Stomach (tissue), 19 donors: ENCODE measurements at places on chromosomes 3 and 15.

DNA sequence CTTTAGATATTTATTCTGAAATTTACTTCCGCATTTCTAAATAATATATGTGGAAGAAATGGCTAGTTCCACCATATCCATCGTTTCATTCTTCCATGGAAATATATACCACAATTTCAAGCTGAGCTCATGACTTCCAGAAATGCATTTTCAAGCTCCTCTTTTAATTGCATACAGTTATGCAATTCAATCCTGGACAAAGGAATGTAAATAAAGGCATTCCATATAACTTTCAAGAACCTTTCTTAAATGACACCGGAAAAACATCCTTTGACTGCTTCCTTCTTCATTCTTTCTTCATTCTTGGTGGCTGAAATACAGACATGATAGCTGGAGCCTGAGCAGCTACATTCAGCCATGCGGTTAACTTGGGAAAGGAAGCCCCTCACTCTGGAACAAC is 185.2 kb upstream of the GADL1 start:
- no peak for DNase-seq

DNA sequence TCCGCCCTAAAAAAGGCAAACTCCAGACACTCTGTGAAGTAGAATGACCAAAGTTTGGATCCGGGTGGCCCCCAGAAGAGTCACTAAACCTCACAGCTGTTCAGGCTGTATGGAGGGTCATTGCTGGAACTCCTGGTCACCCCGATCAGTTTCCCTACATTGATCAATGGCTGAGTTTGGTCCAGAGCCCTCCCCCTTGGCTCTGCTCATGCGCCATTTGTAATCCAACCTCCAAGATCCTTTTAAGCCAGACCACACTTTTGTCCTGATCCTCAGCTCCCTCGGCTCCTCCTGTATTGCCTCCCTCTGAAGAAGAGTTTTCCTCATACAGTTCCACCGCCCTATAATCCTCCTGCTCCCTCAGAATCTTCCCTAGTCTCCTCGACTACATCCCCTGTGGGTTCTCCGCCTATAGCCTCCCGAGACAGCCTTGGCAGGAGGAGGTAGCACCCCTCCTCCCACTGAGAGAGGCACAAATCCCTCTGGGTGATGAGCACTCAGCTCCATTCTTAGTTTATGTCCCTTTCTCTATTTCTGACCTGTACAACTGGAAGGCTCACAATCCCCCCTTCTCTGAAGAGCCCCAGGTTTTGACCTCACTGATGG is 42.2 kb downstream of the ZBTB11 start:
- DNase-seq, result no peak

- no peak for DNase-seq
These were observed 89.7 kb downstream of the EEFSEC start for GRCh38 chr3:128242818-128243601.

DNA sequence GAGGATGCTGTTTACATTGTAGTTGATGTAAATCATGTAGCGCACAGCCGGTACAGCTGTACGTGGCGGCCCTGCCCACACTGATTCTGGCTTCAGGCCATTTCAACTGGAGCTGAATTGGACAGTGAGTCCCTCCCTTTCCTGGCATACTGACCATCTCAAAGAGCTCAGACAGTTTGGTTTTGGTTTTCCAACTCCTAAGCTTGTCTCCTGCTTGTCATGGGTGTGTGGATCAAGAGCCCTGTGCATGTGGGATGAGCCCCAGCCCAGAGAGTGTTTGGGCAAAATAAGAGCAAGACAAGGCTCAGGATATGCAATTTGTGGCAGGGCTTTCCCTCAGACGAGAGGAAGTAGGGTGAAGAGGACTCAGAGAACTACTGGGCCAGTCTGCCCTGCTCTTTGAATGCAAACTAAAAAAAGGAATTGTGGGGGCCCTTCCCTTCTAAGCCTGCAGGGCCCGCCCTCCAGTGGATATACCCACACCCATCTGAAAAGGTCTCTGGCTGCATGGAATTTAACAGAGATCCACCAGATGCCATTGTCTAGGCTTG is 13.3 kb downstream of the ITGA11 start:
- peak; percentile 83 for DNase-seq
